ENCODE measurements at places on chromosomes 16 and 17. TPM values are rescaled to one million over a fixed set of nuclear protein-coding genes. Genes with fewer than 3 reads are reported as not detected.

DNA sequence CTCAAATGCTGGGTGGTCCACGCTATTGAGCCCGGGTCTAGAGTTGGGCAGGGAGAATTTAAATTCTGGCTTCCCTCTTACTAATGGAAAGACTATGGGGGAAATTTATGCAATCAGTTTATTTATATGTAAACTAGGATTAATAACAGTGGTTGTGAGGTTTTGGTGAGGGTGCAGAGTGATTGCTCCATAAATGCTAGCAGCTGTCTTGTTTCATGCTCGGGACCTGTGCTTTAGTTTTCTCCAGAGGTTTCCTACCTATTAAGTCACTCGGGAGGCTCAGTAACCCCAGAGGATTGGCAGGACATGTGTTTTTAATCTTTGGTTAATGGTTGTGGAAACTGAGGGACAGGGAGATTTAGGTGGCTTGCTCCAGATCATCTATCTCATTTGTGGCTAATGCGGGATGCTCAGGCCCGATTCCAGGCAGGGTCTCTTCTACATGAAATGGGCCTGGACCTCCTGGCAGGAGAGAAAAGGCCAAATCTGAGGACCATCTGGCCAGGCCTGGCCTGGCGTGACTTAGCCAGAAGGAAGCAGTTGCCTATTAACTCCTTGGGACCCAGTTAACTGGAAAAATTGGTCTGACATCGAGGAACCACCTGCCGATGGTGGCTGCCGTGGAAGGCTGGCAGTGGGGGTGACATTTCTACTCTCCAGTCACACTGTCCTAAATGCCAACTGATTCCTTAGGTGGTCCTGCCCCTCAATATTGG lies 2.1 kb downstream of the PRCD start:
- no peak for DNase-seq

DNA sequence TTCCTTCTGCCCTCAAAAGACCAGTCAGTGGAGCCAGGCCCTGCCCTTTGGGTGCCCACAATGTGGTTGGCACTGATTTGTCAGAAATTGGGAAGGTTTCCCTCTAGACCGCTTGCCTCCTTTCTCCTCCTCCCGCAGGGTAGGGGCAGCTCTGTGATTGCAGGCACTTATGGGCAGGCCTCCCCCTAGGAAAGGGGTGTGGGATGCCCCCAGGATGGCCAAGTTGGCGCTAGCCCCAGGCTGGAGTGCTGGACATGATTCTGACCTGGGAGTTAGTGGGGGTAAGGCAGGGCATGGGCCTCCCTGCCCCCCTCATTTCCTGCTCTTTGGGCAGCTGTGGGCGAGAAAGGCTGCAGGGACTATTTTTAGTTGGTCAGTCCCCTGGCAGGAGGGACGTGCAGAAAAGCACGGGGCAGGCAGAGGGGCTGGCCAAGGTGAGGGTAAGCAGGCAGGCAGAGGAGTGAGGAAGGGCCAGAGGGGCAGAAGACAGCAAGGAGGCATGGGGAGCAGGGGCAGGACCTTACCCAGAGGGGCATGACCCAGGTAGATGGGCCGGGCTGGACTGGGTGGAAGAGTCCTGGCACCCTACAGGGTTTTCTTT lies 3.3 kb downstream of the RARA start:
- DNase-seq: peak; percentile 88

DNA sequence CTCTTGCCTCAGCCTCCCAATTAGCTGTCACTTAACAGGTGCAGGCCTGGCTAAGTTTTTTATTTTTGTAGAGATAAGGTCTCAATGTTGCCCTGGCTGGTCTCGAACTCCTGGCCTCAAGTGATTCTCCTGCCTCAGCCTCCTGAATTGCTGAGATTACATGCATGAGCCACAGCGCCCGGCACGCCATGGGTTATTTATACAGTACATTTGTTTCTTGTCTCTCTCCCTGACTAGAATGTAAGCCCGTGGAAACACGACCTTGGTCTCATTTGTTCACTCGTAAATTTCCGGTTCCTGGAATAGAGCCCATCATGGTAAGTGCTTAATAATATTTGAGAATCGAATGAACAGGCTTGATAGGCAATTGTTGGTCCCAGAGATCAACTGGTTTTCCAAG lies 2.0 kb downstream of the SLC25A19 start:
- DNase-seq: no peak

- DNase-seq: no peak
Measured at GRCh38 chr17:28570716-28571360, 486 bp downstream of the PIGS start.

DNA sequence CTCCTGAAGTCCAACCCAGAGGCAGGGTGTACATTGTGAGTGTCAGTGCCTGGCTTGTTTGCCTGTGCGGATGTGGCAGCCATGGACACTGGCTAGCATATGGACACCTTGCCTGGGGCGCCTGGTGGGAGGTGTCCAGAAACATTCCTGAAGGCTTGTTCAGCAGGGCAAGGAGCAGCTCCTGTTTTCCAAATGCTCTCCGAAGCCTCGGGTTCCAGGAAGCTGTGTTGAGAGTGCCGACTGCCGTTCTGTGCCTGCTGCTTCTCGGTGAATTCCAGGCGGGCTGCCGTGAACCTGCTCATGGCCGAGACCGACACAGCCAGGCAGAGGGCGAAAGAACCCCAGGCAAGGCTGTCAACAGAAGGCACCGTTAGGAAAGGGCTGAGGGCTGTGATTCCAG lies 10.9 kb upstream of the DHRS7C start:
- no peak for DNase-seq

- DNase-seq: no peak
Measured at GRCh38 chr16:76474048-76474447, 196.8 kb downstream of the CNTNAP4 start.

DNA sequence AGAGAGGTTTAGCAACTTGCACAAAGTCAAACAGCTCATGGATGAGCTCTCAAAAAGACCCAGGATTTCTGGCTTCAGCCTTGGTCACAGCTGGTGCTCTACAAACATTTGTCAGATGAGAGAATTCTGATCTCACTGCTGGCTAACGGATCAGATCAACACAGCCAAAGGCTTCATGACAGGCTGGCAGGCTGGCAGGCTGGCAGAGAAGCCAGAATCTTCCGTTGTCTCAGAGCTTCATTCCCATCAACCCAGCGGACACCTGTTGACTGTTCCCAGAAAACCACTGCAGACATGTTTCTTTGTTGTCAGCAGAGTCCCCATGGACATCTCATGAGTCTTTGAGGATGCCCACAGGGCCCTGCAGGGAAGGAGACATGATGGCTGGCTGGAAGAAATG lies 303.8 kb upstream of the ASIC2 start:
- no peak for DNase-seq

- DNase-seq: no peak
Measured at GRCh38 chr16:68533937-68534336, 5.2 kb upstream of the ZFP90 start.

DNA sequence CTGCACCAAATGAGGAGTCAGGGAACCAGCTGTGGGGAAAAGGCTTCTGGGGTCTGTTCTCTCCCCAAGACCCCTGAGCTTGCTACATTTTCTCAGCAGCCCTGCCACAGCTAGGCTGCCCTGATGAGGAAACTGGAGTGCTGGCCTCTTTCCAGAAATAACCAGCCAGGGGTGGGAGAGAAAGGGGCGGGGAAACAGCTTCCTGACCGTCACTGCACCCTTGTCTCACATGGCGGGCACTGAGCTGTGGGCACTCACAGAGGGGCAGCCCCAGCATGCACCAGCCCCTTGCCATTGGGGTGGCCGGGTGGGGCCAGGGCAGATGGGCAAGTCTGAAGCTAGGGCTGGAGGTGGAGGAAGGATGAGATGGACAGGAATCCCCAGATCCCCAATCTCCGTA lies 2.9 kb downstream of the SRL start:
- DNase-seq: no peak

GRCh38 chr17:2562162-2562858 lies 31.1 kb upstream of the PAFAH1B1 start:
- DNase-seq: no peak

- no peak for DNase-seq
Measured at GRCh38 chr16:9119795-9120194, 28.4 kb downstream of the HAPSTR1 start.

DNA sequence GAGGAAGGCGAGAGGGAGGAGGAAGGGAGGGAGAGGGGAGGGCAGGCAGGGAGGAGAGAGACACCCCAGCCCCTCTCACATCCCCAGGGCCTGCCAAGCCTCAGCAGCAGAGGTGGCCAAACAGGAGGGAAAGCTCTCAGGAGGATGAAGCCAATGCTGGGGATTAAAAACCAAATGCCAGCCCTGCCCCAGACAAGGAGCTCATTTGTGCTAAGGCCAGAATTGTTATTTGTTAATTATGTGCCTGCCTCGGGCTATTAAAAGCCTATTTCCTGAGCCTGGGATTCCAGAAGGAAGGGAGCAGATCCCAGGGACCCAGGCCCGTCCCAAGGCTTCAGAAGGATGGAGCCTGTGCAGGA lies 27.9 kb upstream of the GINS2 start:
- DNase-seq: no peak

DNA sequence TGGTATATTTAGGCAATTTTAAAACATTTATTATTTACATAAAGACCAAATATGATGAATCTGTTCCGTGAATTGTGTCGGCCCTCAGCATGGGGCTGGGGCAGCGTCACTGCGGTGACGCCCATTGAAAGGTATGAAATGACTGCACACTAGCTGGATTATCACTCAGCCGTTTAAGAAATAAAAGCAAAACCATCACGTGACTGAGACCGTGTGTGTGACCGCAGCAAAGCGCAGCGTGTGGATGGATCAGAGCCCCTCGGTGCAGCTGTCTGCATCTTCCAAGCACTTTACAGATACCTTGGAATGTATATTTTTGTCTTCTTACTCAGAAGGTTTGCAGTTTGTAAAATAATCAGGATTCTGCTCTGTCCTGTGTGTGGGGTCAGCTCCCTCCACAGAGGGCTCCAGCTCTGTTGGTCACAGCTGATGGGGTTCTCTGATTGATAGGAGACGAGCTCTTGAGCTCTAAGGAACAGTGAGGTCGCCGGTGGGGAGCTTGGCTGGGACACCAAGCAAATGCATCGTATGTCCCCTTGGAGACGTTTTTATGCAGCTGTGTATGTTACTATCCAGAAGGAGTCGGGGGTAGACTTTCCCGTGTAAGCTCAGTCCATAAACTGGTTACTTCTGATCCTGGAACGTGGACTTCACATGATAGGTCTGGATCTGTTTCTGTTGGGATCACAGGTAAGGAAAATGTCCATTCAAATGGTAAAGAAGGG lies 45.1 kb downstream of the WDR45B start:
- no peak for DNase-seq

GRCh38 chr17:78611607-78612006 lies 34.4 kb upstream of the DNAH17 start:
- no peak for DNase-seq

DNA sequence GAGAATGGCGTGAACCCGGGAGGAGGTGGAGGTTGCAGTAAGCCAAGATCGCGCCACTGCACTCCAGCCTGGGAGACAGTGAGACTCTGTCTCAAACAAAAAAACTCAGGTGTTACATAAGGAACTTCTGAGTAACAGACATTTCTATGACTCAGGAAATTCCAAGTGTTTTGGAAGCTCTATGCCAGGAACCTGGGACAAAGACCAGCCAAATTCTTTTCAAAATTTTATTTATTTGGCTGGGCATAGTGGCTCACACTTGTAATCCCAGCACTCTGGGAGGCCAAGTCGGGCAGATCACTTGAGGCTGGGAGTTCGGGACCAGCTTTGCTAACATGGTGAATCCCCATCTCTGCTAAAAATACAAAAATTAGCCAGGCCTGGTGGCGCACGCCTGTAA lies 5.2 kb upstream of the SH2B1 start:
- no peak for DNase-seq

DNA sequence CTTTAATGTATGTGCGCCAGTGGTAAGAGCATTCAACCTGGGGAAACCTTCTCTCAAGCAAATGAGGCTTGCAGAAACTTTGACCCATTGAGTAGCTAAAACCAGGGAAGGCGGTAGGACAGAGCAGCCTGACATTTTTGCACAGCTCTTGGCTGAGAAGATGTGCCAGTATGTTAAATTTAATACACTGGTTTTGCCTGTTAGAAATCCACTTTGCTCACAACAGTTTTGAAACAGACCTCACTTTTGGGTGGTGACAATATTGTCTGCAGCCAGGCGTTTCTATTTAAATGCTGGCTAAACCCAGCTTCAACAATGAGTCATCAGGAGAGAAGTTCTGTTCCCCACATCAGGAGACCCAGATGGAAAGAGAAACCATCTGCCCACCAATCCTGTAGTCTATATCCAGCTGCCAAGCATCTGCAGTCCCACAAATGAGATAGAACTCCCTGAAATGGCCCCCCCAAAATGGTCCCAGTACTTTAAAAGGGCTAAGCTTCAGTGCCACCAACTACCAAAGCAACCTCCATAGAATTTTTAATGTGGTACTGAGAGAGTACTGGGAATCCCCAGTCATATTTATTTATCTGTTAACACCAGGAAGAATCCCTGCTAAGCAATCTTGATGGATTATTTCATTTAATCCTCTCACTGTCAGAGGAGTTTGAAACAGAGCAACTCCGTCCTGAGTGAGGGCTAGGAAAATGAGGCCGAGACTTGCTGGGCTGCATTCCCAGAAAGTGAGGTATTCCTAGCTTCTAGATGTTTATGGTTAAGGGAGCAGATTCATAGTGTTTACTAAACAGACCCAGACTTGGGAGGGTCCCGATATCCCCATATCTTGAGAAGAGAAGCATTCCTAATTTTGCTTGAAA lies 29.0 kb upstream of the CLEC3A start:
- DNase-seq: no peak

- DNase-seq: no peak
Measured at GRCh38 chr16:83917152-83918120, 18.5 kb downstream of the MLYCD start.

DNA sequence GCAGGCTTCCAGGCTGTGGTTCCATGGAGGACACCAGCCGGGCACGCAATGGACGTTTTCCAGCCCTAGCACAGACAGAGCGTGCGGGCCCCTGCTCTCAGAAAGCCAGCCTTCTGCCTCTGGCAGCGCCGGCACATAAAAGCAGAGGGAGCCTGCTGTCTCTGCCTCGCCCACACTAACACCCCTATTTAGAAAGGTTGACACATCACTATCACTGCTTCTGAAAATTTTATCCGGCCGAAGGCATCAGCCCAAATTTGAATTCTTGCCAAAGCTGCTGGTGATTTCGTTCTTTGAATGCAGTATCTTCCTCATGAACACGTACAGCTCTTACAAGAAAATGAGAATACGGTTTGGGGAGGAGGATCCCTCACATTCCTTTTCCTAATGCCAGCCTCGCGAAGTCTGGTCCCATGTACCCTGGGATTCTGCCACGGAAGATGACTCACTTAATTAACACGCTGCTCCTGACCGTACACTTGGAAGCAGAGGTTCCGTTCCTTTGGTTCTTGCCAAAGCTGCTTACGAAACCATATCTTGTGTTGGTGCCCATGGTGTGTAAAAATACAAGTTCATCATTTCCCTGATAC lies 1.3 kb upstream of the RAB11FIP3 start:
- DNase-seq: peak; percentile 81

DNA sequence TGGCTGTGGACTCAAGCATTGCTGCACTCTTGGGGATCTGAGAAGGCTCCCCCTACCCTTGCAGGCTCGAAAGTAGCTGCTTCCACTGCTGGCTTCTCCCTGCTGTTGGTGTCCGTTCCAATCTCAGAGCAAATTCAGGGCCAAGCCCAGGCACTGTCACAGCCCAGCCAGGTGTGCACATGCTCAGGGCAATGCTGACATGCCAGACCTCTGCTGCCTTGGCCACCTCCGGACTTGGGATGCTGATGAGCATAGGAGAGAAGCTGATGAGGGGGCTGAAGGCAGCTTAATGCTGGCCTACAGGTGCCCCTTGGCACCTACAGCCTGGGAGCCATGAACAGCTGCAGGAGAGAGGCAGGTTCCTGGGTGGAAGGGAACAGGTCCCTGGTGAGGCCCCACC lies 273.7 kb upstream of the KCNJ16 start:
- no peak for DNase-seq

The TUBD1 gene
- 7.5 TPM for total RNA-seq

The MYH2 gene
- total RNA-seq: 0.22 TPM

The SSTR5 gene
- total RNA-seq: 0.57 TPM

The OTOA gene
- 0.11 TPM for total RNA-seq

The ATP2A3 gene
- total RNA-seq: 8.9 TPM

The HOXB13 gene
- 0.05 TPM for total RNA-seq
